ENCODE measurements at places on chromosomes 11 and 22.

DNA sequence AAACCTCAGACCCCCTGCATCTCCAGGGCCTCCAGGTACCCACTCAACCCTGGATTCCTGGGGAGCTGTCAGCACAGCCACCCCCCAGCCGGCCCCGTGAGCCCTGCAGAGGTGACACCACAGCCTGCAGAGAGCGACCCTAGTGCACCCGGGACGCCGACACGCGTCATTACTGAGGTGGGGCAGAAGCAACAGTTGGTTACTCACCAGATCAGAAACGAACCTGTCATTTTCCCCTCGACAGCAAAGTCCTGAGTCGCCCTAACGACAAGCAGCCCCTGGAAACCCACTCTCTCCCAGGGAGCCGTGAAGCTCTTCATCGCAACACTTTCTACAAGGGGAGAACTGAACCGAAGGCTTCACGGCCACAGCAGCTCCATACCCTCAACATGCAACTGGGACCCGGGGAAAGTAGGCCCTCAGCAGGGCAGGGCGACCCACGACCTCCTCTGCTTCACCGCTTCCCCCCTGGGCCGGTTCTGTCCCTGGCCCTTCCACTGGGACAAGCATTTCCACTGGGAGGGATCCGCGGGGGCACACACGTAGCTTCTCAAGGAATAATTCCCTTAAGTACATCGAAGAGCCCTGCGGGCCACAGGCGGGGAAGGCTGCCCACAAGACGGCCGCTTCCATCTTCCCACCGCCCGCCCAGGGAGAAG, 1.6 kb downstream of the BRD1 start:
- peaks cover 24% of the 10 kb centered on the region for H3K36me3 ChIP-seq
- no peak for DNase-seq
- peaks cover 63% of the 10 kb centered on the region for H3K4me1 ChIP-seq
- no peaks in the 10 kb centered on the region for H3K27me3 ChIP-seq
- H3K4me3 ChIP-seq: peak overlapping the region; percentile 89

DNA sequence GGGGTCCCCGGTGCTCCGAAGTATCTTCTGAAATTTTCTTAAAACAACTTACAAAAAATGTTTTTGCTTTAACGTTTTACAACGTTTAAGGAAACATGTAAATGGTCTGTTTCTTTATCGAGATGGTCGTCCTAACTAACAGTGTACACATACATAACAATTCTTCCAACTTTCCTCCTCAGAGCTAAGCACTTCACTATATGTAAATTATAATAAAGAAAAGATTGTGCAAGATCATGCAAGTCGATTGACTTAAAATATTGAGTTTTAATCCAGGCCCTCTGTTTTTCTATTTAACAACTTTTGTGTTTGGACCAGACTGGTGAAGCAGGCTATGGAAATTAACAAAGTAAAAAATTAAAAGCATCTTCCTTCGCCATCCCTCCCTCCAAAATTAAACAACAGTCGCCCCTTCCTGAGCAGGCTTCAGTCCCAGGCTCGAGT, 4.9 kb downstream of the ALX4 start:
- H3K4me1 ChIP-seq: peaks cover 45% of the 10 kb centered on the region
- no peaks in the 10 kb centered on the region for H3K36me3 ChIP-seq
- H3K27me3 ChIP-seq: peaks cover 92% of the 10 kb centered on the region

DNA sequence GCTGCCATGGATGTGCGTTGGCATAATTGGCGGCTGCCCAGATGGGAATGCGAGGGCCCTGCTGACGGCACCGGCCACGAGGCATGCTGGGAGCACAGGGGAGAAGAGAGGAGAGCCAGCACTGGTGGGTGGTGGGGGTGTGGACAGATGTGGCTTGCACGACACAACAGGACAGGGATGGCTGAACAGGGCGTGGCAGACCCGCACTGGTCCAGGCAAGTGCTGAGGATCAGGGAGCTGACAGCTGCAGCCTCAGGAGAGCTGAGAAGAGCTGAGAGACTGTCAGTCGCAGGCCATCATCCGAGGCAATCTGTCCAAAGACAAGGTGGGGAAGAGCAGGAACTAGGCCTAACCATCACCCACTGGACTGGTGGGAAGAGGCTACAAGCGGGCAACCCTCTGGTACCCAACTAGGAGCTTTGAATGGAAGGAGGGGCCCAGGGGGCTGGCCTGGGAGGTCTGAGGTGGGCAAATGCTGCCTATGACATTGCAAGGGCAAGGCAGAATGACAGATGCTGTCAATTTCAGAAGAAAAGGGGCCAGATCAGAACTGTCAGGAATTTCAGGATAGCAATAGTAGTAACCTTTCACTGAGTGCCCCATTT, 2.4 kb downstream of the GNB1L start:
- H3K4me1 ChIP-seq: peaks cover 37% of the 10 kb centered on the region
- no peak overlapping the region for H3K27ac ChIP-seq
- DNase-seq: no peak
- H3K36me3 ChIP-seq: peaks cover 30% of the 10 kb centered on the region
- no peaks in the 10 kb centered on the region for H3K27me3 ChIP-seq
- H3K4me3 ChIP-seq: peak overlapping the region; percentile 32

DNA sequence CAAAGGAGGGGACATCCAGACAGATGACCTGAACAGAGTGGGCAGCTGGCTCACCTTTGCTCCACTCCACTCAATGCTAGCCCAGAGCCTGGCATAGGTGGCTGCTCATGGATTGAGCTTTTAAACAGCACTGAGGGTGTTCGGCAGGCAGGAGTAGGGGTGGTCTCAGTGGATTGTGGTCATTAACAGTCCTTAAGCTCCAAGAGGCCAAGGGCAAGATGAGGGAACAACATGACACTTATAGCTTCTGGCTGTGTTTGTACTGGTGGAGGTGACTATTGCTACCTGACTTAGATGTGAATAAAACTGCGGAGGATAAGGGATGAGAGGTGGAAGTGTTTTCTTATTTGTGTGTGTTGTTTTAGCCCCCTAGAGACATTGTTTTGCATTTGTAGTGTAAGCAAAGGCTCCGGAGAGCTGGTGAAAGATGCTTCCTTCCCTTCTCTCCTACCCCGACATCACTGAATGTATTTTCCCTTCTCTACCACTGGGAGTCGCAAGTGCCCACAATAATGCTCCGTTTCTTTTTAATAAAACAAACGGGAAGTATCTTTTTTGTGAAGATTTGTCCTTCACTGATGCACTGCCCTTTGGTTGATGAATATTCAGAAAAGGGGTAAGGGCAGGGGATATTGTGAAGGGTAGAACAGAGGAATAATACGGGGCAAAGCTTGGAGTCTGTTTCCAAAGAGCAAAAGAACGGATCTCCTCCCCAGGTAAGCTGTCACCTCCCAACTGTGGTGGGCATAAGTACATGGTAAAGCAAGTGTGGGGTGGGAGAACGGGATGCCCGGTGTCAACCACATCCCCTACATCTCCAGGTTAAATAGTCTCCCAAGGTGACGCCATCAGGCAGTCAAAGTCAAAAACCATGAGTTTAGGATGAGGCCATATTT, 27.5 kb upstream of the MTNR1B start:
- H3K4me3 ChIP-seq: no peak overlapping the region
- H3K27me3 ChIP-seq: peaks cover 15% of the 10 kb centered on the region
- DNase-seq: no peak
- no peak overlapping the region for H3K27ac ChIP-seq
- peaks cover 6% of the 10 kb centered on the region for H3K4me1 ChIP-seq

DNA sequence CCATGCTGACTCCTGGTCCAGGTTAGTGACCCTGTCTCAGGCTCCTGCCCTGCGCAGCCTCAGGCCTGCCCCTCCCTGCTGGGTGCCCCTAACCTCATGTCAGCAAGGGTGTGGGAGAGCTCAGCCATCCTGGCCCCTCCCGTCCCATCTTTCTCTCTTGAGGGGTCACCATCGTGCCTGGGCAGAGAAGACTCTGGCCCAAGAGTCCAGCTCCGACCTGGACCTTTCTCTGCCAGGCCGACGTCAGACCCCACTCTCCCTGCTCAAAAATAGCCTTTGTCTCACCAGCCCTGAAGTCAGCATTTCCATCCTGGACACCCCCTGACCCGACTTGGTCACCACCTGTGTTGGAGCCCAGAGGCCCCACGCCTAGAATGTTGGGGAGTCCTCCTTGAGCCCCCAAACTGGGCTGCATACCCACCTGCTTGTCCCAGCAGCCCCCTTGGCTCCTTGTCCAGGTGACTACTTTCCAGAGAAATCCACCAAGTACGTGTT, 4.9 kb downstream of the SCGB1C1 start:
- H3K4me1 ChIP-seq: peaks cover 11% of the 10 kb centered on the region
- no peak for DNase-seq
- H3K4me3 ChIP-seq: no peak overlapping the region

DNA sequence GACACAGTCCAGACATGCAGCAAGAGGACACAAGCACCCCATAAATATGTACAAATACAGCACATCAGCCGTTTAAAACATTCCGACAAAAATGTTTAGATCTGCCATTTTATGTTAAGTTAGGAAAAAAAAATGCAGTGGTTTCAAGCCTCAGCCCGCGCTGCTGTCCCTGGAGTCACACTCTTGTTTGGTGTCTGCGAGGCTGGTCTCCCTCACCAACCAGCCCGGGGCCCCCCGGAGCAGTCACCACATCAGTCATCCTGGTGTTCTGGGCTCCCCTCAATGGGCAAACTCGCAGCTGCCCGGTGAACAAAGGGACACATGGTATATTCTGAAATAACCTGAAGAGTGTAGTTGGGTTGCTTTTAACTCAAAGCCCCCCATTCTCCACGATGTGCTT, 1022.2 kb downstream of the BRD1 start:
- no peak for DNase-seq
- no peaks in the 10 kb centered on the region for H3K36me3 ChIP-seq
- no peaks in the 10 kb centered on the region for H3K4me1 ChIP-seq
- peaks cover 4% of the 10 kb centered on the region for H3K27me3 ChIP-seq
- H3K4me3 ChIP-seq: no peak overlapping the region
- H3K27ac ChIP-seq: no peak overlapping the region

DNA sequence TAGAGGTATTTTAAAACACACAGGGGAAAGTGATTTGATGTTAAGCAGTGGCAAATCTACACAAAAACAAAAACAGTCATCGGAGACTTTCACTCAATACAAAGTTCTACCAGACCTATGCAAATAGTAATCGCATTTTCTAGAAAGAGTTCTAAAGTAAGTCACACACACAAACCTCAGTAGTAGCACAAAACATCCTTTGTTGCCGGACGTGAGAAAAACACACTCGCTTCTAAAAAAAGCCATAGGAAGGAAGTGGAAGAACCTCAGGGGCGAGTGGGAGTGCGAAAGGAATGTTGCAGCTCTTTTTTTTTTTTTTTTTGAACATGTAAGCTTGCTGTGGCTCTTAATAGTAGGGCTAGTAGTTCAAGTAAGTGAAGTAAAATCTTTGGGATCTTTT, 88.9 kb downstream of the MAML2 start:
- H3K4me1 ChIP-seq: peaks cover 53% of the 10 kb centered on the region
- H3K27me3 ChIP-seq: no peaks in the 10 kb centered on the region
- H3K36me3 ChIP-seq: peaks cover 31% of the 10 kb centered on the region
- H3K4me3 ChIP-seq: peak overlapping the region; percentile 81
- H3K27ac ChIP-seq: peak overlapping the region; percentile 82
- DNase-seq: no peak
